ENCODE measurements at places on chromosomes 1 and 21. TPM values are rescaled to one million over a fixed set of nuclear protein-coding genes. Genes with fewer than 3 reads are reported as not detected.

Gene TMEM51
- total RNA-seq, result 26.0 TPM

Gene BARHL2
- total RNA-seq, result not detected

Gene WNT9A
- 1.9 TPM for total RNA-seq

Gene DMRTA2
- 10.1 TPM for total RNA-seq

Gene MMEL1
- total RNA-seq, result 0.96 TPM

Gene SEC16B
- 0.96 TPM for total RNA-seq

Gene TNFAIP8L2
- total RNA-seq, result not detected

Gene HSD3B2
- total RNA-seq, result not detected

Gene IFI44L
- 0.96 TPM for total RNA-seq

Gene NHLH1
- total RNA-seq, result not detected

Gene TAF13
- total RNA-seq, result 106 TPM

Gene RGSL1
- total RNA-seq, result not detected
